ENCODE measurements at places on chromosomes 13 and 19. TPM values are rescaled to one million over a fixed set of nuclear protein-coding genes. Genes with fewer than 3 reads are reported as not detected.

The EFNA2 gene
- 0.95 TPM for total RNA-seq

The PLIN4 gene
- total RNA-seq, result 0.59 TPM

The ZNF570 gene
- 2.7 TPM for total RNA-seq

The CGB2 gene
- 0.54 TPM for total RNA-seq

The CDC37 gene
- total RNA-seq, result 193 TPM

The OVOL3 gene
- total RNA-seq, result not detected

Measured in A549 treated with RU486 at 1 μM for 4 hours (cell line).